ENCODE measurements at places on chromosomes 6 and 20.
A peak's percentile ranks its signal among the peaks of the same experiment; 100 is the strongest.

- DNase-seq, result no peak
Measured at GRCh38 chr6:157245436-157245835, 77.9 kb downstream of the TMEM242 start.

GRCh38 chr6:167399599-167399998 is 74.7 kb downstream of the TTLL2 start:
- no peak for DNase-seq

GRCh38 chr6:111975466-111975865 is 78.4 kb upstream of the CCN6 start:
- DNase-seq, result no peak

- DNase-seq, result no peak
Measured at GRCh38 chr20:12072954-12073264, 155.2 kb downstream of the BTBD3 start.

- DNase-seq, result peak; percentile 36
Measured at GRCh38 chr20:34112600-34113101, 608 bp upstream of the EIF2S2 start.

DNA sequence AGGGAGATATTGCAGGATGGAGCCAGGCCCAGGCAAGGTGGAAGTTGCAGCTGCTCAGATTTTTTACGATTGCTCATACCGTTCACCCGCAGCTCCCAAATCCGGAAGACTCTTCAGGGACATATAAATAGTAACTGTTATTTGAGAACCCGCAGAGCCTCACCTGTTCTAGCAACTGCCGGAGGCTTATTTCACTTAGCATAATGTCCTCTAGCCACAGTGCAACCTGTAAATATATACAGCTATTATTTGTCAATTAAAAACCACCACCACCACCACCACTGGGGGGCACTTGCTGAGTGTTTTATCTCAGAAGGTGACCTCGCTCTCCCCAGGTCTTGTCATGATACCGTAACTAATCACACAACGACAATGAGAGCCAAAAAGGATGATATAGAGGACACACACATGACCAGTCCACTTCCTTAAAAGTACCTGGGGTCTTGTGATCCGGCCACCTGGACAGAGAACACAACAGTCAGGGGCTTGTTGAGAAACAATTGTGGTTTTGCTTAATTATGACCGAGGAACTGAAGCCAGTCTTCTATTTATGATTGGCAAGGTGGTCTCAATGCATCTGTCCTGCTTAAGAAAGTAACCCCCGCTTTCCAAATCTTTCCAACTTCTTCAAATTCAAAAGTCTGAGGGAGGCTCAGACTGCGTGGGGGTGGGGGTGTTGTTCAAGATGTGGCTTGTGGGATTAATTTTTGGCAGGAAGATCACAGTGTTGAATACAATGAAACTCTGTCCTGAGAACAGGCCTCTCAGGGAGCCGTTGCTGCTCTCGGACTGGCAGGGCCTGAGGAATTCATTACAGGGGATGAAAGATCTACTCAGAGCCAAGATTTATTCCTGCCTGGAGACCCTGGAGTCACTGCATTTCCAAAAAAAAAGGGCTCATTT is 107.7 kb upstream of the PRND start:
- DNase-seq, result peak; percentile 38

GRCh38 chr6:104956731-104957294 is at the start of gene LIN28B:
Gene LIN28B (plus strand): TSS chr6:104957107. CDS start chr6:104957251, 144 bp downstream.
- DNase-seq, result no peak

GRCh38 chr20:9838035-9838377 is 870 bp downstream of the PAK5 start:
- no peak for DNase-seq

DNA sequence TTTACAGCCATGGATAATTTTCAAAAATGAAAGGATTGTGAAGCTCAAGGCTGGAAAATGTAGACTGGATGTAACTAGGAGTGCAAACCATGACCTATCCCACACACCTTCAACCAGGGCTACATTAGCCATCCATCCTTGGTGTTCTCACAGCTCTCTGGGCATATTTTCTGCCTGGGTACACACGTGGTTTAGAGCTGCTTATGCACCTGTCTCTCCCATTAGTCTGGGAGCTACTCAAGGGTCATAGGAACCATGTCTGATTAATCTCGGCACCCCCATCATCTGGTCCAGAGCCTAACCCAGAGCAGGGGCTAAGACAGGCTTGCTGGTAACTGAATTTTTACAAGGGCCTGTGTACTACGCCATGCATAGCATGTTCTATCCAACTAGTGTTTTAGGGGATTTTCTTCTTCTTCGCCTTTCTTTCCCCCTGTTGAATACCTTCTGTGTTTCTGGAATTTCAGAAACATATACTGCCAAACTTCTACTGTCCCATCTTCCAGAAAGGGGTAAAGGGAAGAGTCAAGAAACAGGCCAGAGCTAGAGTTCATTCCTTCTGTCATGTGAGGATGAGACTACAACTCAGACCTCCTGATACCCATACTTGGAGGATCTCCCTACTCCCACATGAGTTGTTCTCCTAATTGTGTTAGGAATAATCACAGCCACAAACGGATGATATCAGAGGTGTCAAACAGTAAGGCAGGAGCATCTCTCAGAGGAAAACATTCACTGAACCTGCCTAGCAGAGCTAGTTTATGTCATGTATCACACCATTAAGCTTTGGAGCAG is 25.4 kb upstream of the FAM83C start:
- no peak for DNase-seq

GRCh38 chr6:26553635-26554446 is 15.7 kb downstream of the HMGN4 start:
- peak; percentile 89 for DNase-seq

GRCh38 chr20:46276531-46276930 is 31.8 kb downstream of the CDH22 start:
- DNase-seq, result no peak

GRCh38 chr20:36277546-36277945 is 28.6 kb upstream of the DLGAP4 start:
- DNase-seq, result no peak

DNA sequence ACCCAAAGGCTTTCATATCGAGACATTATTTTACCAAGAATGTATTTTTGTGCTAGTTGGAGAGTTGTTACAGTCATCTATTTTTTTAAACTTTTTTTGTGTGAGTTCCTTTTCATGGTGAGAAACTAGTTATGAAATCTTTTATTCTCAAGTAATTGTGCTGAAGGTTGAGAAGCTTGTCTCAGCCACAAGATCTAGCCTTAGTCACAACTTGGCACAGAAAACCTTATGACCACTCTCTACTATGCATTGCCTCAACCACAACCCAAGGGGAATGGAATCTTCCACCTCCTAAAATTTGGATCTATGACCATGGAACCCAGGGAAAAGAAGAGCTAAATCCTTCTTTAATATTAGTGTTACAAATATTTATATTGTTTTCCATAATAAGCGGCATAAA is 58.5 kb downstream of the HS3ST5 start:
- no peak for DNase-seq

DNA sequence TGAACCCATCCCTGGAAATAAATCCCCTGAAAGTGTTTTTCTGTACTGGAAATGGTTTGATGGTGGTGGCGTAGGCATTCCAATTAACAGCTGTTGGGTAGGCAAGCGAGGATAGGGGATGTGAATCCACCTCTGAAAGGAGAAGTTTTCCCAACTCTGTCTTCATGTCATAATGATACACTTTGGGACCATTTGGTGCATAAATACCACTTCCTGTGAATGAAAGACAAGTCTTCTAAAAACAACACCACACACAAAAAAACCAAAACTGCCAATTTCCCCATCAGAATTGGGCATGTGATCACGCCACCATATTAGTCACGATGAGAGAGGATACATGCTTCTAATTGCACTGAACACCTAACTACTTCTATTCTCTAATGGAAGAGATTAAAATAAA is 6.4 kb downstream of the VNN2 start:
- no peak for DNase-seq

DNA sequence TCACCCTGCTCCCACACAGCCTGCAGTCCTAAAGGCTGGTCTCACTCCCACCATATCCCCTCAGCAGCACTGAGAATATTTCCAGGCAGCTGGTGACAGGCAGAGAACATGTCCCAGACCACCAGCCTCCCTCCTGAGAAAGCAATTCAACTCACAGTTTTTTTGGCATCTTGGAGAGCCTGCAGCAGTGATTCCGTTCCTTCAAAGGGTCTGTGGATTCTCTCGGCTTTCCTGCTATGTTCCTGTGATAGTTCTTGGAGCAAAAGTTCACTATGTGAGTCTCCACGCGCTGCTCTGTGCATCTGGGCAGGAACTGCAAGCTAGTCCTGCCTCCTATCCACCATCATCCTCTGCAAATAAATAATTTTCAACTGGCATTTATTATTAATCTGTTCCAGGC is 448.3 kb upstream of the HSF2 start:
- no peak for DNase-seq

DNA sequence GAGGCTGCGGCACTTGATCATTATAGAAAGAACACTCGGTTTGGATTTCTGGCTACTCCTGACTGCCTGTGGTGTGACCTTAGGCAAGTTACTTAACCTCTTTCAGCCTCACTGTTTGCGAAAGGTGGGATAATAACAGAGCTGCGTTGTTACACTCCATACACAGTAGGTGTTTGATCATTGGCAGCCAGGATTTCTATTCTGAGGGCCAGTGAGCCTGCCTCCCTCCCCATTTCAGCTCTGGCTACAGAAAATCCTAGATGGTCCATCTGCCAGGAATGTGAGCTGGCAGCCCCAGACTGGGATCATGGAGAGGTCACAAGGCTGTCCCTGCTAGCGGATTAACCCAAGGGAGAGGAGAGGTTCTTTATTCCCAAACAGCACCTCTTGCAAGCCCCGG is 2.7 kb downstream of the KCNB1 start:
- no peak for DNase-seq

DNA sequence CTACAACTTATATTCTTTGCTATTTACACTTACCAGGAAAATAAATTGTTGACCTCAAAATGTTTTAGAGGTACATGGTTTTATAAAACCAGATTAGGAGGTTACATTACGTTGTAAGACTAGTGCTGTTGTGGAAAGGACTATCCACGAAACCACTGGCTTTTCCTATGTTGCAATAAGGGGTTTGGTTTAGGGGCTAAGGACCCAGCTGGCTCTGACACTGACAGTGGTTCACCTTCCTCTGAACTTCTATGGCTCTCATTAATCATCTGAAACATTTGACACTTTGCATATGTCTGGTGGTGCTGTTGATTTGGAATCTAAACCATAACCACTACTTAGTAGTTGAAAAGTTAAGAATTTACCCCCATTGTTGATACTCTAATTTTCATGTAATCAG is 186.7 kb downstream of the NKAIN2 start:
- DNase-seq, result no peak

GRCh38 chr6:17297271-17298080 is 16.3 kb downstream of the RBM24 start:
- no peak for DNase-seq

DNA sequence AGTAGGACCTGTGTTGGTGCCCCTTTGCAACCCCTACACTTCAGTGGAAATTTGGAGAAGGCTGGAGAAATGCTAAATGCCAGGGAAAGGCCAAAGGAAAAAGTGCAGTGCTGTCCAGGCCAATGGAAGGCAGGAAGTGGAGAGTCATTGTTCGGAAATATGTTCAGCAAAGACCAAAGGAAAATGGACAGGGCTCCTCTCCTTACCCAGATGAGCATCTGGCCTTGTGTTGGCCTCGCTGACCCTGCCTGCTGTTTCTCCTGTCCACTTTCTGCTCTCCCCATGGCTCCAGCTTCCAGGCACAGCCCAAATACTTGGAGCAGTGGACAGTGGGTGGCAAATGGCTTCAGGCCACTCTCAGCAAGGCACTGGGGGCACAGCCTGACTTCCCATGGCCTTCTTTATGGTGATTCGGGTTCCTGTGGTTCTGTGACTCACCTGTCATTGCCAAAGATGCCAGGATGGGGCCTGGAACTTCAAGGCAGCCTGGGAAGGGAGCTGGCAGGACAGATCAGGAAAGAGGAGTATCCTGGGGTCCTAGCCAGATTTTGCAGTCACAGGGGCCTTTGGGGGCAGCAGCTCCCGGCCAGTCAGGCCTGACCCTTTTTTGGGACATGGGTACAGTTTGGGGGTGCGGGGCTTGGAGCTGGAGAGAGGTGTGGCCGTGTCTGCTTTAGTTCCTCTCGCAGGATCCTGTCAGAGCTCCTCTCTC is 190.9 kb upstream of the SLC24A3 start:
- DNase-seq, result no peak

DNA sequence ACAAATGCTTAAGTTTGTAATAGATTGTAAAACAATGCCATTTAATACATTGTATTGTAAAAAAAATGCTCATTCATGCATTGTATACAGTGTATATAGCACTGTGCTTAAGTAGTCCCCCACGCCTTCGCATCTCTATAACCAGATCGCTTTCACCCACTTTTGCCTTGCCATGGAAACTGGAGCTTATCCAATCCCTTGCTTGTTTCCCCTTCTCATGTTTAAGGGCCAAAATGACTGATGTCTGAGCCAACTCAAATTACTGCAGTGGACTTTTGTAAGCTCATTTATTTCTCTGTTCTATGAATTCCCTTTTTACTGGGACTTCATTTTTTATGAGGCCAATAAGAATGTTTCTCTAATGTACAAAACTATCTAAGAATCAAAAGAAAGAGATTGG is 730.9 kb upstream of the GJE1 start:
- no peak for DNase-seq

GRCh38 chr20:50580016-50580747 is 70.0 kb downstream of the PTPN1 start:
- DNase-seq, result peak; percentile 86

DNA sequence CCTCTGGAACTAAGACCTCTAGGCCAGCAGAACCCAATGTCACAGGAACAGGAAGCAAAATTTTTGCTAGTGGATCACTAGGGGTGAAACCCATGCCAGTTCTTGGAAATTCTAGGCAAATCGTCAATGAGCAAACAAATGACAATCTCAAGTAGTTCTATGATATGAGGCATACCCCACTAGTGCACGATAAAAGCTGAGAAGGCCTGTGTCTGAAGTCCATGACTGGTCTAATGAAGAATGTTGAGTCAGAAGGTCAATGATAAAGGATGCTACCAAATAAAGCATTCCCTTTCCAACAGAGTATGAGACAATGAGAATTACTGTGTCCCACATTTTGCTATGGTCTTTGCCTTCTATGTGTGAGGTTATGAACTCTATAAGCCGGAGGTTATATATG is 149.4 kb upstream of the NOX3 start:
- DNase-seq, result no peak

DNA sequence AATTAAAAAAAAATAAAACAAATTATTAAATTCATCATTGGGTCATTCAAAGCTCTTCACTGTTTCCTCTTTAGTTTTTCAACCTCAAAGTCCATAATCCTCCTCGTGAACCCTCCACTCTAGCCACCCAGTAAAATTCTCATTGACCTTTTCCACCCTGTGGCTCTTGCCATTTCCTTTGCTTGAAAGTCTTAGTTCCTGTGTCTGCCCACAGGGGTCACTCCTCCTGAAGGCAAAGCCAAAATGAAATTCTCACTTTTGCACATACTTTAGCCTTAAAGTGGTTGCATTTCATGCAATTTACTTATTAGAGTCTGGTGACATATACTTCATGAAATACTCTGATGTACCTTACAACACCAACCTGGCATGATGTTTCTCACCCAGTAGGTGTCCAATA is 263.7 kb downstream of the BMP2 start:
- no peak for DNase-seq
